Dorsolateral prefrontal cortex (tissue), 122 donors: ENCODE measurements at places on chromosomes 11 and 22.

GRCh38 chr22:28989912-28990311 lies 71.7 kb downstream of the C22orf31 start:
- DNase-seq, result no peak

- peak; percentile 18 for DNase-seq
Observed at GRCh38 chr11:35138943-35139721, at the start of gene CD44. CD44 (plus strand) TSS chr11:35139171; CDS start chr11:35139304, 133 bp downstream.

DNA sequence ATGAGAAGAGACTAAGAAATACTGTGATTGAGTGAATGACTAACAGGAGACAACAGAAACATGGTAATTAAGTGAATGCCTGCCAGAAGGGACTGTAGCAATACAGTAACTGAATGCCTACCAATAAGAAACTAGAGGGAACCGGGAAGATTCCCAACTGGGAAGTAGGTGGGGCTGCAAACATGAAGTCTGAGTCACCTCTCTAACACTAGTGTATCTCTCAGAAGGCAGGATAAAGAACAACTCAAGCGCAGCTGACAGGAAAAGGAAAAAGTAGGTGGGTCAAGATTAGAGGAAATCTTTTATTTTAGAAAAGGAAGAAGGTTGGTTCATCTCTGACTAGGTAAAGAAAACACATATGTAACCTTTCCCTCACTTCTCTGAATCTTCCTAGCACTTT lies 14.0 kb downstream of the C11orf42 start:
- DNase-seq, result no peak

GRCh38 chr11:18720808-18721560 lies 5.0 kb downstream of the IGSF22 start:
- DNase-seq, result peak; percentile 72

DNA sequence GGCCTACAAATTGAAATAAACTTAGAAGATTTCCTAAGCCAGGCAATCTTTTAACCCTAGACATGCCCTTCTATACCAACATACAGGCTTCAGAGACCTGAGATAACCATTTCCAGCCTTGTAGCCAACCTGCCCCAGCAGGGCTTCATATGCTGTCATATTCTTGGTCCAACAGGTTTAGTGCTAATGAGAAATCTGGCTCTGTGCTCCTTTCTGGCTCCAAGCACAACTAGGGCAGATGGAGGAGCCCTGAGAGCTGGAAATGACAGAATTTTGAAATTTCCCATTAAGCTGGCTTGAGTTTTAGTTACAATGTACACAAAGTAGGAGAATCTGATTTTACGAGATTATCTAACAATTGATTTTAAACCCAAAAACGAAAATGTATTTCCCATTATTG lies 323.0 kb upstream of the CCDC90B start:
- no peak for DNase-seq

- no peak for DNase-seq
Observed at GRCh38 chr11:46202149-46202548, 75.3 kb upstream of the CREB3L1 start.

DNA sequence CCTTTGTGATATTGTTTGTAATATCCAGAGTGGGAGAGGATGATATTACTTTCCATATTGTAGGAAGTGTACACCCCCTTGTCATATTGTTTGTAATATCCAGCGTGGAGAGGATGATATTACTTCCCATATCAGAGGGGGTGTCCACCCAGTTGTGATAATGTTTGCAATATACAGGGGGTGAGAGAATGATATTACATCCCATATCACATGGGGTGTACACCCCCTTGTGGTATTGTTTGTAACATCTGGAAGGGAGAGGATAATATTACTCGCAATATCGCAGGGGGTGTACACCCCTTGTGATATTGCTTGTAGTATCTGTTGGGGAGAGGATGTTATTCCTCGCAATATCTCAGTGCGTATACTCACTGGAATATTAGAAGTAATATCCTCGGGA lies 61.5 kb downstream of the PRSS23 start:
- no peak for DNase-seq

- DNase-seq, result no peak
Observed at GRCh38 chr11:104370478-104370877, 206.5 kb upstream of the PDGFD start.
